ENCODE measurements at places on chromosomes 6 and 20.

DNA sequence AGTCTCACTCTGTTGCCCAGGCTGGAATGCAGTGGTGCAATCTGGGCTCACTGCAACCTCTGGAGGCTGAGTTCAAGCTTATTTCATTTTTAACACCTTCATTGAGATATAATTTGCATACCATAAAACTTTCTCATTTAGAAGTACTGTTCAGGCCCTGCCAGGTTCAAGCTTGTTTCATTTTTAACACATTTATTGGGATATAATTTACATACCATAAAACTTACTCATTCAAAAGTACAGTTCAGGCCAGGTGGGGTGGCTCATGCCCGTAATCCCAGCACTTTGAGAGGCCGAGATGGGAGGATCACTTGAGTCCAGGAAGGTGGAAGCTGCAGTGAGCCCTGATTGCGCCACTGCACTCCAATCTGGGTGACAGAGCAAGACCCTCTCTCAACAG lies 5.5 kb downstream of the OR2B6 start:
- ATAC-seq: no peak

DNA sequence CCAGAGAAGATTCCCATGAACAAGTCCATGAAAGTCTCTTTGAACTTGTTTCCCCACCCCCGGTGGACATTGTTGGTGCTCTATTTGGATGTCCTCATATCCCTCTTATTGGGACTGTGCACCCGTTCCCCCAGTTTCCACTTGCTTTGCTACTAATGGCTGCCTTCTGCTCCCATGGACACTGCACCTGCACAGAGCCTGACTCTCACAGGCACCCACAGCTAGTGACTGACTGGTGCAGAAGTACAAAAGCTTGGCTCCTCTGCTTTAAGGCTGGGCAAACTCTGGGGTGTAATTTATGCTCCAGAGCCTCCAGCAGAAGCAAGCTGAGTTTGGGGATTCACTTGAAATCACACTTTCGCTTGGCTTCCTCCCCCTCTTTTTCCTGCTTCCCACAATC lies 239.9 kb upstream of the BTBD3 start:
- ATAC-seq: no peak

DNA sequence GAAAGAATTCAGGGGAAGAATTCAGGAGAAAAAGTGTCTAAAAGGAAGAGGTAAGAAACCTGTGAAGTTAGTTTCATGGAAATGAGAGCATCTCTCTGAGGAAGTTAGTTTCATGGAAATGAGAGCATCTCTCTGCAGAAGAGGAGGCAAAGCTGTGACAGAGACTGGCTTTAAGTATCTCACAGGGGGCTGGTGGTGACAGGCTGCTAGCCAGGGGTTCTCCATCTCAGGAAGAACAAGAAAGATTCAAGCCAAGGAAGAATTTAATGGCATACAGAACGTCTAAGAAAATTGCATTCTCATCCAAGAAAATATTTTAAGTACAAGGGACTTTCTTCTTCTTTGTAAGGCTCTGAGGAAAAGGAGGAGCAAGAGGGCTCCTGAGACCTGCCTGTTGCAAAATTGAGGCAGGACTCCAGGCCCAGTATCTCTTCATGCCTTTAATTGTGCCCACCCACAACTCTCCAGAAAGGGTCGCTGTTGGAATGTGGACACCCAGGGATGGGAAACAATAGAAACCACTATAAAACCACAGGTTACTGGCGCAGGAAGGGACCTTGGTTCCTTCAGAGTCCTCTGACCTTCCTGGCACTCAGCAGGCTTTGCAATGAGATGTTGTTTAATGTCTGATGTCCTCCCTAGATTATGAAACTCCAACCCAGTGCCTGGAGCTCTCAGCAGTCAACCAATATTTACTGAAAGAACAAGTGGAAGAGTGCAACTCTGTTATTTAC lies 136.8 kb downstream of the FNDC1 start:
- no peak for ATAC-seq

GRCh38 chr6:86756640-86757229 lies 180.6 kb upstream of the HTR1E start:
- ATAC-seq: no peak

- ATAC-seq: no peak
Observed at GRCh38 chr20:49460916-49461315, 21.6 kb downstream of the KCNB1 start.

DNA sequence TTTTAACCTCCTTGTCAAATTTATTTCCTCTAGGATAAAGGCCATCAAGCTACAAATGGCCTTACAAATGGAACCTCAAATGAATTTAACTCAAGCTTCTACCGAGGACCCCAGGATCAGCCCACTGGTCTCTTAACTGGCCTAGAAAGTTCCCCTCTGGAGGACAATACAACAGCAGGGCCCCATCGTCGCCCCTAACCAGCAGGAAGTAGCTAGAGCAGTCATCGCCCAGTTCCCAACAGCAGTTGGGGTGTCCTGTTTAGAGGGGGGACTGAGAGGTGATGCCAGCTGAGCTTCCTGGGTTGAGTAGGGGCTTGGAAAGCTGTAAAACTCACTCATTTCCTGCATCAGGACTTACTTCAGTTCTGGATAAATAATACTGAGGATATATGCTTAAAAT lies 25.6 kb downstream of the CEP85L start:
- ATAC-seq: no peak

- no peak for ATAC-seq
Observed at GRCh38 chr6:30363459-30363858, 18.5 kb downstream of the RPP21 start.

GRCh38 chr6:135651964-135652755 lies 154.6 kb upstream of the AHI1 start:
- ATAC-seq: no peak

- no peak for ATAC-seq
Observed at GRCh38 chr6:35728683-35729678, 7.9 kb upstream of the ARMC12 start.

GRCh38 chr6:136604928-136605510 lies 54.8 kb upstream of the MAP7 start:
- no peak for ATAC-seq

DNA sequence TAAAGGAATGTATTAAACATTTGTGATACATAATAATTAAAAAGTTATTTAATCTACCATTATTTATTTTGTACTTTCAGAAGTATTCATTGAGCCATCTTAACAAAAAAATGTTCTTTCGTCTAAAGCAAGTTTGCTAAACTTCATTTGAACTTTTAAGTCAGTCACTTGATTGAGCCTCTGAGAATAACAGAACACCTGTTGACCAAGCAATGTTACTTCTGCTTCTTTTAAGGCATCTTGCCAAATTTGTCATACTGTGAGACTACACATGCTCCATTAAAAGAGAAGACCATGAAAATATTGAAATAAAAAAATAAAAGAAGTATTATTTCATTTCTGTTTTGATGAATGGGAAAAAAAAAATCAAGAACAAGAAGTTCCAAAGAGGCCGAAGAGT lies 141.8 kb upstream of the BMP5 start:
- no peak for ATAC-seq

- no peak for ATAC-seq
Observed at GRCh38 chr20:6530254-6530653, 237.2 kb upstream of the BMP2 start.

DNA sequence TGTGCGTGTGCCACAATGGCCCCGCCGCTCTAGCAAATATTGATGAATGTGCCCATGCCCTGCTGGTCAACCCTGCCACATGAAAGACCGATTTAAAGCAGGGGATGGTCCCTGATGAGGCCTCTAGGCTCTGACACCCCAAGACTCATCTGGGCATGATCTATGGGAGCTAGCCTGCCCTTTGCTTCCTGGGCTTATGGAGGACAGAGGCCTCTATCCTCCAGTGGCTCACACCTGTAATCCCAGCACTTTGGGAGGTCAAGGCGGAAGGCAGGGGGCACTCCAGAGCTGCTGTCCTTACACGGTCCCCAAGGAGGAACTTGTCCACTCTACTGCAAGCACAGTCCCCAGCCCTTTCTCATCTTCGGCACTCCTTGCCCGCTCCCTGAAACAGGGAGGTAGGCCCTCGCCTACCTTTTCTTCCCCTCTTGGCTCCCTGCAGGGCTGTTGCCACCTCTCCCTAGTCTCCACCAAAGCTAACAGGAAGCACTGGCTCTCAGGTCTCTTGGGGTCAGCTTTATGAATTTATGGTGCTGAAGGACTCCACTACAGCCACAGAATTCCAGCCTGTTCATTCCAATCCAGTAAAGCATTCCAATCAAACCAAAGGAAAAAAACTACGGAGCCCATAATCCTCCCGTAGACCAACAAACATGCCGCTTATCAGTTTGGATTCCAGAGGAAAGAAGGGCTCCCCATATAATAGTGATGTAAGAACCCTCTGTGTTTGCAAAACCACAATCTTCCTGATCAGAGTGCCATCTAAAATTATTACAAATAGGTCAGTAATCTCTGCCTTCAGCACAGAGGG lies 48.7 kb upstream of the FOXQ1 start:
- no peak for ATAC-seq

- ATAC-seq: no peak
Observed at GRCh38 chr6:151326116-151326825, 65.1 kb downstream of the ZBTB2 start.

- no peak for ATAC-seq
Observed at GRCh38 chr20:15817351-15817750, 755.9 kb downstream of the KIF16B start.

- ATAC-seq: no peak
Observed at GRCh38 chr6:46653439-46654195, 842 bp downstream of the SLC25A27 start.

- no peak for ATAC-seq
Observed at GRCh38 chr6:121965739-121966138, 433.7 kb upstream of the HSF2 start.

- peak; percentile 46 for ATAC-seq
Observed at GRCh38 chr6:140436023-140436811, 1061.8 kb upstream of the CITED2 start.

GRCh38 chr6:46963626-46964025 lies 41.9 kb upstream of the ADGRF5 start:
- ATAC-seq: no peak

DNA sequence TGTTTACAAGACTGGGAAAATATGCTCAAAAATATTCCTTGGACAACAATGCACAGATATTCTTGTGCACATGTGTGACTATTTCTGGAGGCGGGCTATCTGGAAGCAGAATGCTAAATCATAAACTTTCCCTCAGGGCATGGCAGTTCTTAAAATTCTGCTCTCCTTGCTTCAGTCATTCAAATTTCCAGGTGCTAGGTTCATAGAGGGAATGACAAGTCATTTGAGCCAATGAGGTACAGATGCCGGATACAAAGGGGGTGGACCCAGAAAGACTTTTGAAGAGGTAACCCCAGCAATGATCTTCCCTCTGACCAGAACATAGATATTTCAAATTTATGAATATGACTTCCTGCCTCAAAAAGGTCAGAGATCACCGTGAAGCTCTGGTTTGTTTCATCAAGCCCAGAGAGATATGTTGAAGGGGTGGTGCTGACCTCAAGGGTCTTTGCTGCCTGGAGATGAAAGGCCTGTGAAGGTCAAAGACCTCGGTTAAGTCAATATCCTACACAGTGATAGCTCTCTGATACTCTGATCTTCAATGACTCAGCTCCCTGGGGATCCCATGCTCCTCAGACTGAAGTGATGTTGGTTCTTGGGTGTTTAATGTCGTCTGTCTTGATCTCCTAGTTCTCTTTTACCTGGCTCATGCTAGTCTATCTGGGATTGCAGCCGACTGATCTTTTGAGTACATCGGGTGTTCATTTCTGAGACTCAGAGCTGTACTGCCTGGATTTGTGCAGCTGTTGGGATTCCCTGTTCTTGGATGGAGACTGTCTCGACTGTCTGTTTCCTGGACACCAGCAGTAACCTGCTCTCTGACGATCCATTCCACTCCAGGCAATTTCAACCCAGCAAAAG lies 47.5 kb upstream of the TSHZ2 start:
- ATAC-seq: no peak

GRCh38 chr6:110250058-110250457 lies 69.8 kb downstream of the CDC40 start:
- ATAC-seq: no peak

DNA sequence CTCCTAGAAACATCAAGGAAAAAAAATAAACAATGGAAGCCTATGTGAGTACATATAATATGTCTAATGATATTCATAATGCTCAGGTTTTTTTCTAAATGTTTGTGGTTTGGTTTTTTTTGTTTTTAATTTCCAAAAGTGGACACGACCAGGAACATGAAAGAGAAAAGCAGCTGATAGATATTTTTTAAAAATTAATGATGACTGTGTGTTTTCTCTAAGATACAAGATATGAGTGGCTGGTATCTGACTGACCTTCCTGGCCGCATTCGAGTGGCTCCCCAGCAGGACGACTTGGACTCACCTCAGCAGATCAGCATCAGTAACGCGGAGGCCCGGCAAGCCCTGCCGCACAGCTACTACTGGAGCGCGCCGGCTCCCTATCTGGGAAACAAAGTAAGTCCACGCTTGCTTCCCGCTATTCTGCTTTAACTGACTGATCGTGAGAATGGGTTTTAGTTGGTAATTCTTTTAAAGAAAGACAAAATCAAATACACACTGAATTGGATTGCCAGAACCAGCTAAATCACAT lies 309.6 kb downstream of the LAMA2 start:
- no peak for ATAC-seq

GRCh38 chr6:84441456-84441855 lies 214.0 kb upstream of the CEP162 start:
- ATAC-seq: no peak

DNA sequence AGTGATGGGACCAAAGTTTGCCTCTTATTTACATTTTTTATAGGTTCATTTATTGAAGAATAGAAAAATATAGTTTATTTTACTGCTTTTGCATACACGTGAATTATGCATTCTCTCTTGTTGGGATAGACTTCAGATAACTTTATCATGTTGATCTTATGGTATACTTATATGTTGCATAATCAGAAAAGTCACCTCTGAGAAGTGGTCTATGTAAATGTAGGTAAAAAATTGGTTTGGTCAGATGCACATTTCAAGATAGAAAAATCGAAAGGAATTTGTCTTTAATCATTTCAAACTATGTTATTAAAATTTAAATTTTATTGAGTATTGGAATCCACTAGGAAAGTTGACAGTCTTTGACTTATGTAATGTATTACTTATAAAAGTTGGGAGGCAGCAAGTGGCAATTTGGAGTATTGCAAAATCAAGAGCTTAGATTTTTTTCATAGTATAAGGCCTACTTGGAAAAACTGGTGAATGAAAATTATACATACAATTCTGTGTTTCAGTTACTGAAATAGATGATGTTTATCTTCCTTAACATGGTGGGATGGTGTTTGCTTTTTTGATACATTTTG lies 2.4 kb downstream of the PHF3 start:
- no peak for ATAC-seq

- no peak for ATAC-seq
Observed at GRCh38 chr6:137783710-137784109, 83.3 kb upstream of the TNFAIP3 start.

- no peak for ATAC-seq
Observed at GRCh38 chr20:63264000-63264399, 8.6 kb upstream of the ARFGAP1 start.

- ATAC-seq: no peak
Observed at GRCh38 chr20:49282584-49283171, 4.8 kb upstream of the ZNFX1 start.

DNA sequence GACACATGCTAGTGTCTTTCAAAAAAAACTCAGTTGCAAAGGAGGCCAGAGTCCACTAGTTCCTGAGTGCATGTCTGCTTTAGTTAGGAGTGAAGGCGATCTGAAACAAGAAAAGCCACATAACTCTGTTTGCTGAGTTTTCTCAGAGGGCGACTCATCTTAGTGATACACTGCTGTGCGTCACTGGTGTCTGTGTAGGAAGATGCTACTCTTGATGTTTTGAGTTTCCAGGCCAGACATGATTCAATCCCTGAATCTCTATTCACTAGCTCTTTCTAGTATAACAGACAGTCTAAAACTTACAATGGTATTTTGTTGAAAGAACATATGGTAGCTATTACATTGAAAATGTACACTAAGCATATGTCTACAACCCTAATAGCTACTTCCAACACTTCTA lies 60.9 kb downstream of the GFRAL start:
- ATAC-seq: no peak

Data from SK-N-SH treated with all-trans-retinoic acid at 6 μM for 48 hours (cell line).